ENCODE measurements at places on chromosomes 4 and X.

- DNase-seq: no peak
Observed at GRCh38 chr4:107071108-107071507, 35.0 kb upstream of the DKK2 start.

DNA sequence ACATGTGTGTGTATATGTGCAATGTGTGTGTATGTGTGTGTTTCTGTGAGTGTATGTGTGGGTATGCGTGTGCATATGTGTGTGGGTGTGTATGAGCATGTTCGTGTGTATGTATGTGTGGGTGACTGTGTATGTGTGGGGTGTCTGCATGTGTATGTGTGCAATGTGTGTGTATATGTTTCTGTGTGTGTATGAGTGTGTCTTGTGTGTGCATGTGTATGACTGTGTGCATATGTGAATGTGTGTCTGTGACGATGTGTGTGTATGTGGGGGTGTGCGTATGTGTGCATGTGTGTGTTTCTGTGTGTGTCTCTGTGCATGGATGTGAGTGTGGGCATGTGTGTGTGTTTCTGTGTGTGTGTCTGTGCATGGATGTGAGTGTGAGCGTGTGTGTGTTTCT, 4.2 kb upstream of the ATP2B3 start:
- DNase-seq: no peak

- DNase-seq: no peak
Observed at GRCh38 chr4:168577624-168578023, 80.8 kb downstream of the PALLD start.

DNA sequence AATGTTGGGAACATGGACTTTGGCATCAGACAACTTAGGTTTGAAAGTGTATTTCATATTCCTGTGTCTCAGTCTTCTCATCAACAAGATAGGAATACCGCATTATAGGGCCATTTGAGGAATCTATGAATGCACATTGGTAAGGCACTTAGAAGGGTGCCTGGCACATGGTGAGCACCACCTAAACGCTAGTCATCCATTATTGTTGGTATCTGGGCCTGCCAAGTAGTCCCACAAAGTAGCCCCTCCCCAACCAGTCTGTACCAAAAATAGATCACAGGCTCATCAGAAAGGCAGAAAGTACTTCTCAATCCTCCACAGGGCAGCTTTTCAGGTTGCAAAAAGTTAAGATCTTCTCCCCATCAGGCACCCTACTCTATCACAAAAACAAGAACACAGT, 162.3 kb upstream of the KLF3 start:
- no peak for DNase-seq

GRCh38 chrX:55841962-55842752, 124.6 kb downstream of the RRAGB start:
- no peak for DNase-seq

- no peak for DNase-seq
Observed at GRCh38 chrX:153526042-153526441, 8.6 kb downstream of the ATP2B3 start.
